ENCODE measurements at places on chromosomes 16 and 17.

DNA sequence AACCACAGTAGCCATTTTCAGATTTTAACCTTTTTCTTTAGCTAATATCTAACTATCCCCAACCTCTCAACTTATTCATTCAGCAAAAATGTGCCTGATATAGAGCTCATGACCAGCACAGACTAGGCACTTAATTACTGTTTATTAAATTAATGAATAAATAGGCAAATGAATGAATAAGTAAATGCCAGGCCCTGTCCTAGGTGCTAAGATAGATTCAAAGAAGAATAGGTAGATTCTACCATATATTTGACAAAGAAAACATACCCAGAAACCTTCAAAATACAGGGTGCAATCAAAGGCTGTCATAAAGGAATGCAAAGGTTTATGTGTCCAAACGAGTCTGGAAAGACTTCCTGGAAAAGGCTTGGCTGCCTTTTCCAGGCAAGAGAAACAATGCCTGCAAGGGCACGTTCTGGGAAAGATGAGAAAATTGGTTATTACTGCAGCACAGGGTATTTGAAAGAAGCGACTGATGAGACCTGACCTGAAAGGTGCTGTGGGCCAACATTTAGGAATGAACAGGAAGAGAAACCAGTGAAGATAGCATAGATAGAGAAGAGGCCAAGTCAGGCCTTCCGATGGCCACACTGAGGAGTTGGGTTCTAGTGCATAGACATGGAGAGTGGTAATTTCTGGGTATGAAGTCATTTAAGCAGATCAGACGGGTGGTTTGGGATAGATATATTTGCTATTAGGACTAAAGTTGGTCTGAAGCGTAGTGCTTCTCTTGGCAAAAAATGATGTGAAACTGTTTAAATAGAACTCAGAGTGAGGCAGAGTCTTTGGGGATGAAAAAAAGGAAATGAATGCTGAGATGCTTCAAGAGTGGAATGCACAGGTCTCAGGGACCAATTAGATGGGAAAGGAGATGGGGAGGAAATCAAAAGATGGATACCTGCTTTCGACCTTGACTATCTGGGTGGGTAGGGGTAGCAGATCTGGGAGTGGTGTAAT is 11.4 kb upstream of the CCL2 start:
- no peak for DNase-seq

- peak; percentile 41 for DNase-seq
These were observed 316.1 kb downstream of the PHKB start for GRCh38 chr16:47777220-47777619.

DNA sequence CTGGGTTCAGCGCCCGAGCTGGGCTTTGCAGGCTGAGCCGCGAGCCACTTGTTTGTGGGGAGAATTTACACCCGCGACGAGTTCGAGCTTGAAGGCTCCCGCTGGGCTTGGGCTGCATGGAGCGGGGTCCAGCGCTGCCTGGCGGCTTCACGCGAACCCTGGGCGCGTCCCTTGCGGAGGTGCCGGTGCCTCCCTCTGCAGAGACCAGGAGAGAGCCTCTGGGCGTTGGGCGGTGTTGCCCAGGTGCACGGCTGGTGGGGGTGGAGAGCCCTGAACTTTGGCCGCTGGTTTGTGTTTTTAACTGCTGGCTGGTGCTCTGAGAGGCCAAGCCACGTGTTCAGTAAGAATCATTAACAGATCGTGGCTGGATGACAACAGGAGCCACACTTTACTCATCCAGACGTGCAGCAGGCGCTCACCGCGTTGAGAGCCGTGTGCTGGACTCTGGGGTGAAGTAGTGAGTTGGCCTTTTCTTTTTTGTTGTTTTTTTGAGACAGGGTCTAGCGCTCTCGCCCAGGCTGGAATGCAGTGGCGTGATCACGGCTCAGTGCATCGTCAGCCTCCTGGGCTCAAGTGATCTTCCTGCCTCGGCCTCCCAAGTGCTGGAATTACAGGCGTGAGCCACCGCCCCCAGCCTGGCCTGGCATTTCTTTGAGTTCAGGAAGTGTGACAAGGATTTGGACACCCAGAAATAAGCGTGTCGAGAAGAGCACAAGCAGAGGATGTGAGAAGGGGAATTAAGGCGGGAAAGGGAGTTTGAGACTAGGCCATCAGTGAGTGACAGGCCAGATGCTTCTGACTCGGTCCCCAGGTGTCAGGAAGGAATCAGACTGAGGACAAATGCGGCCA is 827 bp downstream of the CDK10 start:
- peak; percentile 52 for DNase-seq

- no peak for DNase-seq
These were observed 71.9 kb downstream of the ABR start for GRCh38 chr17:1107777-1108477.

- DNase-seq, result no peak
These were observed 33.6 kb upstream of the PABPN1L start for GRCh38 chr16:88899901-88900661.

DNA sequence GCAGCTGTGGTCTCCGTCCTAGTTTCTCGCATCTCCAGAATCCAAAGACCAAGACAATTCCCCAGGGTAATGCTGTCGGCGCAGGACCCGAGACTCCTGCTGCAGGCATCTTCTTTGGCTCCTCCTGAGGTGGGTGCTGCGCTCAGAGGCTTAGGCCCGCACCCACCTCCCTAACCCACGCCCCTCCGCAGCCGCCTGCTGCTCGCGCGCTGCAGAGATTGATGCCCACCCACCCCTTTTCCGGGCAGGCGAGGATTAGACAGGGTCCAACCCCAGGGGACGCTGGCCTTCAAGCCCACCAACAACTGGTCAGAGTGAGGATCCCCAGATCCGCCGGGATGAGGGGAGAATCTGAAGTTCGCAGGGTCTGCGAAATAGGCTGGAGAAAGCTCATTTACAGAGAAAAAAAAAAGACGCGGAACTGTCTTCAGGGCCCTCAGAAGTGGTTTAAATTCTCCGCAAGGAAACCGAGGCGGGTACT is 27.9 kb downstream of the SLFN11 start:
- DNase-seq, result no peak

DNA sequence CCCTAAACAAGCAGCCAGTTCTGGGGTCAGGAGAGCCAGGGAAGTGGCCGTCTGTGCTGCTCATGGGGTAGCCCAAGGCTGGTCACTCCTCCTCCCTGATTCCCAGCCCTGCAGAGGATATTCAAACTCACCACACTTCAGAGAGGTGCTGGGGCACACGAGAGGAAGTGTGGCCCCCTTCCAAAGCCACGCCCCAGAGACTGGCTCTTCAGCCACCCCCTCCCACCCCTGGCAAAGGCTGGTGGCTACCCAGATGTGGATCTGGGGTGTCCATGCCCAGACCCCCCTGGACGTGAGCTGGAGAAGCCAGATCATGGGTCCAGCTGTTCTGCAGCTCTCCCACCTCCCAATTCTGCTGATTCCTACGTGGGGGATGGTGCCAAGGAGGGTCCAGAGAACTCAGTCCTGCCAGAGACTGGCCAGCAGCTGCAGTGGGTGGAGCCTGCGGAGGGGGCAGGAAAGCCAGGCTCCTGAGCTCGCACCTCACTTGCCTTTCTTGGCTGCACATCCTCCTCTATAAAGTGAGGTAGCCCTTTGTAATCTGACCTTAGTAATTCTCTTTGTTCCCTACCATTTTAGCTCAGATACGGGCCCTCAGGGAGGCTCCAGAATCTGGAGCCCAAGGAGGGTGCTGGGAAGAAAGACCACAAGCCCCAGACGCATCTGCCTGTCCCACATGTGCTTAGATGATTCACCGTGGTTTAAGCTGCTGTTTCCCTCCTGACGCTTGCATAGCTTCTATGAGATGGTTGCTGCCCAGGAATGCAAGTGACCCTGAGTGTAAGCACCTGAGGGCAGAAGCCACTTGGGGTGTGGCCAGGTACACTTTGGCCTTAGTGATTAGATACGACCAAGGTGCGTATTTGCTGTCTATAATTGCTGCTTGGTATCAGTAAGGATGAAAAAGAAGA is 15.3 kb downstream of the SDK2 start:
- DNase-seq, result no peak
